Aorta (tissue), 5 donors: ENCODE measurements at places on chromosomes 3 and 15. TPM values are rescaled to one million over a fixed set of nuclear protein-coding genes. Genes with fewer than 3 reads are reported as not detected.

GRCh38 chr15:69060744-69061143 lies 46.2 kb downstream of the NOX5 start:
- no peak for DNase-seq

GRCh38 chr15:60589728-60590127 lies 110.8 kb upstream of the ICE2 start:
- DNase-seq: no peak

GRCh38 chr15:92817339-92817886 lies 82.7 kb upstream of the CHD2 start:
- no peak for DNase-seq

The PRKCI gene
- total RNA-seq: 33.0 TPM

The CCDC33 gene
- total RNA-seq: not detected

DNA sequence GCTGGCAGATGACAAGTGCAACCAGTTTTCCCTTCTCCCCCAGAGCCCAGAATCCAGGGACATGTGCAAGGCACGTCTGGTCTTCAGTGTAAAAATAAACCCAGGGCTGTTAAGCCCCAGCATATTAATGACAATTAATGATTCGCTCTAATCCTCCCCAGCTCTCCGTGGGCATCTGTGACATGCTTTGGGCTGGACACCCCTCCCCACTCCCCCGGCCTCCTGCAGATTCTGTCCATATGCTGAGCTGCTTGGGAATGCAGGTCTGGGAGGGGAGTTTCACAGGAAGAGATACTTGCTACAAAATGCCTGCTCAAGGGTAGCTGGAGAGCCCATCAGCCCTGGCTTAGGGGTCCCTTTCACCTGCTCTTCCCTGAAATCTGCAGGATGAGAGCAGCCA lies 43.0 kb upstream of the NTRK3 start:
- DNase-seq: no peak

- no peak for DNase-seq
These were observed 11.6 kb downstream of the ARPP19 start for GRCh38 chr15:52557274-52557641.

- DNase-seq: no peak
These were observed 25.4 kb downstream of the ZNF621 start for GRCh38 chr3:40550167-40550566.

- DNase-seq: no peak
These were observed 20.5 kb downstream of the BOC start for GRCh38 chr3:113231827-113232253.

- DNase-seq: no peak
These were observed 363.3 kb downstream of the SLC9A9 start for GRCh38 chr3:143484846-143485512.

DNA sequence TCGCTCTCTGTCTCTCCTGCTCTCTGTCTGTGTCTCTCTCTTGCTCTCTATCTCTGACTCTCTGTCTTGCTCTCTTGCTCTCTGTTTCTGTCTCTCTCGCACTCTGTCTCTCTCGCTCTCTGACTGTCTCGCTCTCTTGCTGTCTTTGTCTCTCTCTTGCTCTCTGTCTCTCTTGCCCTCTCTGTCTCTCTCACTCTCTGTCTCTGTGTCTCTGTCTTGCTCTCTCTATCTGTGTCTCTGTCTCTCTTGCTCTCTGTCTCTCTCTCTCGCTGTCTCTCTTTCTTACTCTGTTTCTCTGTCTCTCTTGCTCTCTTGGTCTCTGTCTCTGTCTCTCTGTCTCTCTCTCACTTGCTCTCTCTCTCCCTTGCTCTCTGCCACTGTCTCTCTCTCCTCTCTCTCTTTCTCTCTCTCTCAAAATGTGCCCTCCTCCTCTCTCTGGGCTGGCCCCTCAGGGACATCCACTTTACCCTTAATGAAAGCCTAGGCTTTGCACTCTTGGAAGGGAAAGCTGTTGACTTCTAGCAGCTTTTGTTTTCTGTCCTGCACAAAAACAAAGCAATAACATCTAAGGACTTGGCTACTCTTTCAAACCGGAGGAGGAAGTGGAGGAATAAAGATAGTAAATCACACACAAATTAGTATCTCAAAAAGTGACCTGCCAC lies 73.9 kb upstream of the NR2E3 start:
- DNase-seq: no peak

GRCh38 chr3:148211725-148212124 lies 486.0 kb upstream of the AGTR1 start:
- no peak for DNase-seq

- DNase-seq: peak; percentile 17
These were observed 56.5 kb upstream of the SLC6A1 start for GRCh38 chr3:10935846-10936631.

DNA sequence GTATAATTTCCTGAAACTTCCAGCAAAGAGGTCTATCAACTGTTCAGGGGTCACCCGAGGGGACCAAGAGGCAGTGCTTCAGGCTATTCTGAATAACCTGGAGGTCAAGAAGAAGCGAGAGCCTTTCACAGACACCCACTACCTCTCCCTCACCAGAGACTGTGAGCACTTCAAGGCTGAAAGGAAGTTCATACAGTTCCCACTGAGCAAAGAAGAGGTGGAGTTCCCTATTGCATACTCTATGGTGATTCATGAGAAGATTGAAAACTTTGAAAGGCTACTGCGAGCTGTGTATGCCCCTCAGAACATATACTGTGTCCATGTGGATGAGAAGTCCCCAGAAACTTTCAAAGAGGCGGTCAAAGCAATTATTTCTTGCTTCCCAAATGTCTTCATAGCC lies 6.8 kb downstream of the GCNT3 start:
- no peak for DNase-seq

The COL6A6 gene
- total RNA-seq: 0.09 TPM

DNA sequence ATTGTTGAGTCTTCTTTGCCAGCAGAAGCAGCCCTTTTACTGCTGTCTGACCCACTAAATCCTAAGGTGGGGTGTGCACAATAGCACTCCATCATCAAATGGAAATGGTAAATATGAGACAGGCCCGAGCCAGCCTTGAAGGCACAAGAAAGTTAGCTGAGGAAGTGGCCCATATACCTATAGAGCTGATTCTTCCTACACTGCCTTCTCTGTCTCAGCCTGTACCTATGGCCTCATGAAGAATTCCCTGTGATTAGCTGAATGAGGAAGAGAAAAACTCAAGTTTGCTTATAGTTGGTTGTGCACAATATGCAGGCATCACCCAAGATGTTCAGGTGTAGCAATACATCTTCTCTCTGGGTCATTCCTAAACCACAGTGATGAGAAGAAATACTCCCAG lies 31.7 kb upstream of the XCR1 start:
- no peak for DNase-seq

The DUOXA1 gene
- total RNA-seq: 4.9 TPM

DNA sequence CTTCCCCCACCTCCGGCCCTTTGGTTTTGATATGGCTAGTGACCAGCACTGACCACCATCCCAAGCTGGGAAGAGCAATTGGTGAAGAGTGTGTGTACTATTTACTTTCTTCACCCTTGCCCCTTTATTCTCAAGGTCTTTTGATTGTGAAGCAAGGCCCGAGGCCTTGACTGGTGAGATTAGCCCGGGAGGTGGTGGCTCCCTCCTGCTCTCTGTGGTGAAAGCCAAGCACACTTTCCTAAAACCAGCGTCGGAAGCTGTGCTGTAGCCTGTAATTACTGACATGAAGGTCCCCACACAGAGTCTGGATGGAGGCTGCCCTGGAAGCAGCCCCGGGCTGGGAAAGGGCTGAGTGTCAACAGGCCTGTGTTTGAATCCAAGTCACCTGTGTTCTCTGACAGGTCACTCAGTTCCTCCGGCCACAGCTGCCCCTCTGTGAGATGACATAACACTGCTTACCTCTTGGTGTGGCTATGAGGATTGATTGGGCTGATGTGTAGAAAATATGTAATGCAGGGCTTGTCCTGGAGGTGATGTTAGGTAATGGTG lies 60.5 kb upstream of the PRR23C start:
- DNase-seq: no peak

The CRABP1 gene
- not detected for total RNA-seq

DNA sequence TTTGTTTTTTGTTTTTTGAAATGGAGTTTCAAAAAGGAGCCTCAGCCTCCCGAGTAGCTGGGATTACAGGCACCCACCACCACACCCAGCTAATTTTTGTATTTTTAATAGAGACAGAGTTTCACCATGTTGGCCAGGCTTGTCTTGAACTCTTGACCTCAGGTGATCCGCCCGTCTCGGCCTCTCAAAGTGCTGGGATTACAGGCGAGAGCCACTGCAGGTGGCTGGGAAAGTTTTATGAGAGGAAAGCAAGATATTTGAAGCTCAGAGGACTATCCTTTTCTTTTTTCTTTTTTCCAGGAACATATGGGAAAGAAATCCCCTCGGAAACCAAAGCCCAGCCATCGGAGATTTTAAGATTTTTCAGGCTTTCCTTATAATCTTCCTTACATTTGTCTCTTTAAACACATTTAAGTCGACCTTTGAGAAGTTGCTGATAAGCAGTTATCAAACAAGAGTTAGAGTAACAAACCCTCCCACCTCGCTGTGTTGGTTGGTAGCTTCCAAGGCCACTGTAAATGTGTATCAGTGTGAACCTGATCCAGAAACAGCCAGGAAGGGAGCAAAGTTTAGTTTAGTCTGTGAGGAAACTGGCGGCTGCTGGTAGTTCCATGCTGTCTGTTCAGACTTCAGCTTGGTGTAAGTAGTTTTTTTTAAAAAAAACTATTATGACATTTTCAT lies 34.5 kb upstream of the MAP3K13 start:
- DNase-seq: no peak

DNA sequence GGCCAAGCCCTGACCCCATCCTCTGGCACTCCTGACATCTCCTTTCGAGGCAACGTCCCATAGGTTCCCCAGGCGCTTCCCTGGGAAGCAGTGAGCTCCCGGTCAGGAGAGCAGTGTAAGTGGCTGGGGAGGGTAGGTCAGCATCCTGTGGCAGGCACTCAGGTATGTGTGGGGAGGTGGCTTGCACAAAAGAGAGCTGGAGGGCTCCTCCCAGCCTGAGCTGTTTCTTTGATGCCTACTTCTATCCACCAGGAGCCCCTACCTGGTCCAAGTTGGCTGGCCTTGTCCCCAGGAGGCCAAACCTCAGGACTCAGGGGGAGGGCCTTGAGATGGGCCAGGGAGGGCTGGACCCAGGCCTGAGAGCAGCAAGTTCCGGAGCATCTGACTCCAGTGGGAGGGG lies 31.7 kb upstream of the LINGO1 start:
- DNase-seq: no peak

The GOLGA8R gene
- total RNA-seq: 6.4 TPM

DNA sequence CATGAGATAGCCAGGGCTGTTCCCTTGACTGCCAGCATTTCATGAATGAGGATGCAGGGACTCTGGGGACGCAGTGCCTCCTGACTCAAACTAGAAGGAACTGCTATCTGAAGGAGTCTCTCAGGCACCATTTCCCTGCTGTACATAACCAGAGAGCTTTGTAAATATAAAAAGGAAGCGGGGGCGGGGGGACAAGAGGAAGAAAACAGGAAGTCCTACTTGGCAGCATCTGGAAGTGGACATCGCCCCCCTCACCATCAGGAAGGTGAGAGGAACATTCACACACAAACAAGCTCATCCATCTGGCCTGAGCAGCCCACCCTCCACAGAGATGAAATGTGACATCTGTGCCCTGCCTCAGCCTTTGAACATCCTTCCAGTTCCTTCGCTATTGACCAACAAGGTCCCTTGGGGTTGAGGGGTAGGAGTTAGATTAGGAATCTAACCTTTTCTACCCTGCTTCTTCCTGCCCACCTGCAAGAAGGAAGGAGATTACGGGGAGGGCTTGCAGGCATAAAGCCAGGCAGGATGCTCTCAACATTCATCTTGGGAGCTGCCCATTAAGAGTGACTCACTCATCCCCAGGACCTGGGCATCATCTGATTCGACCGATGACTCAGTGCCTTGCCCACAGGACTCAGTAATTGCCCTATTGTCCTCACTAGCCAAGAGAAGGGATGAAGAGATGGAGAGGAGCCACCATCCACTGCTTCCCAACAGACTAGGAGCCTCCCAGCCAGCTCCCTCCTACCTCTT lies 31.9 kb downstream of the SH3BP5 start:
- no peak for DNase-seq

GRCh38 chr15:91282486-91282885 lies 182.4 kb downstream of the SV2B start:
- no peak for DNase-seq

The TLR9 gene
- 0.81 TPM for total RNA-seq

The TMOD3 gene
- total RNA-seq: 47.8 TPM

DNA sequence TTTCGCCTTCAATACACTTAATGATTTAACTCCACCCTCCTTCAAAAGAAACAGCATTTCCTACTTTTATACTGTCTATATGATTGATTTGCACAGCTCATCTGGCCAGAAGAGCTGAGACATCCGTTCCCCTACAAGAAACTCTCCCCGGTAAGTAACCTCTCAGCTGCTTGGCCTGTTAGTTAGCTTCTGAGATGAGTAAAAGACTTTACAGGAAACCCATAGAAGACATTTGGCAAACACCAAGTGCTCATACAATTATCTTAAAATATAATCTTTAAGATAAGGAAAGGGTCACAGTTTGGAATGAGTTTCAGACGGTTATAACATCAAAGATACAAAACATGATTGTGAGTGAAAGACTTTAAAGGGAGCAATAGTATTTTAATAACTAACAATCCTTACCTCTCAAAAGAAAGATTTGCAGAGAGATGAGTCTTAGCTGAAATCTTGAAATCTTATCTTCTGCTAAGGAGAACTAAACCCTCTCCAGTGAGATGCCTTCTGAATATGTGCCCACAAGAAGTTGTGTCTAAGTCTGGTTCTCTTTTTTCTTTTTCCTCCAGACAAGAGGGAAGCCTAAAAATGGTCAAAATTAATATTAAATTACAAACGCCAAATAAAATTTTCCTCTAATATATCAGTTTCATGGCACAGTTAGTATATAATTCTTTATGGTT lies at the start of gene CCR5:
Gene CCR5 (plus strand): TSS at position 108 of the 680 bp plus-strand sequence. CDS start 1,957 bp downstream, outside the sequence.
- no peak for DNase-seq

The PFN2 gene
- total RNA-seq: 115 TPM

DNA sequence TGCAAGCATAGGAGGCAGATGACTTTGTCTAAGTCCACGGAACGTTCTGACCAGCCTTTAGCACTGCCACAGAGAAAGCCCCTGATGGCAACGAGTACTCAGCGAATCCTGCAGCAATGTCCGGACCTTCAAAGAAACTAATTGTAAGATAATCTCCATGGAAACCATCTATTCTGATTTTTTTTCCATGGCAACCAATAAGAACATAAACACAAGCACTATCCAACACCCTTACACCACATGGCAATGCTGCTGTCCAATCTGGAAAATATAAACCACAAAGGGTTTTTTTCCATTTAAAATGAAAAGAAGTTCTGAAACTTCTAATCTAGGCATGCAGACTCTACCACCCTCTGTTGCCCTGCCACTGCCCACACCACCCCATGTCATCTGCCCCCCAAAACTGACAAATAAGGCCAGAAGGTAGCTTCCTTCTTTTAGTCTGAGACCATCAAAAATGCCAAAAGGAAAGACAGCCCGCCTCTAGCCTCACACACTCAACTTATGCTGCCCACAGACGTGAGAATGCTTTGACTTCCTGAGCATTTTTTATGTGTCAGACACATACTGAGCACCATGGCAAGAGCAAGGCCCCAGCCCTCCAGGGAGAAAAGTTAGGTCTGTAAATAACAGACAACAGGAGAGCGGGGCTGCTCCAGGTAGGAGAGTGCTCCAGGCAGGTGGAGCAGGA lies 44.5 kb downstream of the POC1A start:
- DNase-seq: peak; percentile 42

- no peak for DNase-seq
These were observed 148.8 kb downstream of the GABRG3 start for GRCh38 chr15:27119695-27120266.

The DPH3 gene
- 19.7 TPM for total RNA-seq

The INTS14 gene
- total RNA-seq: 18.6 TPM
